Mucosa of descending colon (tissue), 3 donors: ENCODE measurements at places on chromosomes 7 and 10. TPM values are rescaled to one million over a fixed set of nuclear protein-coding genes. Genes with fewer than 3 reads are reported as not detected.

Gene CPEB3
- 8.2 TPM for total RNA-seq

GRCh38 chr7:3732395-3733005 lies 431.4 kb downstream of the SDK1 start:
- DNase-seq: no peak

DNA sequence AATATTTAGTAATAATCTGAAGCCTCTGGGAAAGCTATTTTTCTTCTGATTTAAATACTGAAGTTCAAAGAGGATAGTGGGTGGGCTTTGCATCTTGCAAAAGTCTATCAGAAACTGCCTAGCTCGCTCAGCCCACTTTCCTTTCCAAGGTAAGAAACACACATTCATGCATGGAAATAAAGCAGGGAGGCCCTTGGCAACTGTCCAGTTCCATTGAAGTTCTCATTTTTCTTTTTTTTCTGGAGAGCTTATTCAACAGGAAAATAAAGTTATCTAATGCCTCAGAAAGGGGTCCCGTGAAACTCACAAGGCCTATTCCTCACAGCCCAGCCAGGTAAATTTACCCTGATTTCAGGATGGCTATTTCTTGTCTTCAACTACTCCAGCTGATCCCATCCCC lies 654.9 kb downstream of the KCNMA1 start:
- no peak for DNase-seq

DNA sequence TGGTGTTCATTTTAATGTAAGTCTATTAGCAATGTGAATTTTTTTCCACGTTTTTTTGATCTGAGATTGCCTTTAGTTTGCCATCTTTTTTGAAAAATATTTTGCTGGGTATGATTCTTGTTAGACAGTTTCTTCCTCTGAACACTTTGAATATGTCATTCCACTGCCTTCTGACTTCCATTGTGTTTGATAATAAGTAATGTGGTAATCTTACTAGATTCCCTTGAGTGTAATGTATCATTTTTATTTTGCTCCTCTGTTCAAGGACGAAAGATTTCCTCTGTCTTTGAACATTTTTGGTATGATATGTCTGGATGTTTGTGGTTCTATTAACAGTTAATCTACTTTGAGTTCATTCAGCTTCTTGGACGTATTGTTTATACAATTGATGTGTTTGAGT lies 371.4 kb downstream of the SUGCT start:
- DNase-seq: no peak

GRCh38 chr7:67105377-67105776 lies 108.7 kb downstream of the TYW1 start:
- DNase-seq: no peak

GRCh38 chr7:116598278-116598677 lies 73.4 kb downstream of the CAV1 start:
- no peak for DNase-seq

Gene PFKFB3
- 21.7 TPM for total RNA-seq

DNA sequence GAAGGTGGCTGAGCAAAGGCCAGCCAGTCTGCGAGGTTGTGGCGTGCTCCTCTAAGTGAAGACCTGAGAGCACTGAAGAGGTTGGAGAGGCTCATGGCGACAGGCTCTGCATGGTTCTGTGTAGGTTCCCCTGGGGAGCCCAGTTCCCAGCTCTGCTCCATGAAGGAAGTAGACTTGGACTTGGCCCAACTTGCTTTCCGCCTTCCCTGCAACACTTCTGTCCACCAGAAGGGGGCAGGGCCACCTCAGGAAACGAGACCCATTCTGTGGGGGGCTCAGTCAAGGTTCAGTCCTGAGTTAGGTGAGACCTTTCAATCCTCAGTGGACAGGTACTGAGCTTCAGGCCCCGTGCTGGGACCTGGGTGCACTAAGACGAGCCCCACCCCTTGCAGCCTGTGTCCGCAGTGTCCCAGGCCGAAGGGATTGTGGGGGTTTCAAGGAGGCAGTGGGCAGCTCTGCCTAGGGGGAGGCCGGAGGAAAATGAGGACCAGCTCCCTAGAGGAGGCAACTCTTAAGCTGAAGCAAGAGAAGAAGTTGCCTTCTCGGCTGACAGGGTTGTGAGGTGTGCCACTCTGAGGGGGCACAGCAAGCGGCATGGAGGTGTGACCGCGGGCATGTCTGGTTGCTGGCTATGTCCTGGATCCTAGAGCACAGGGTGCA lies 15.0 kb upstream of the PCBD1 start:
- peak; percentile 67 for DNase-seq

Gene RBP3
- not detected for total RNA-seq

Gene ADCYAP1R1
- 0.26 TPM for total RNA-seq

DNA sequence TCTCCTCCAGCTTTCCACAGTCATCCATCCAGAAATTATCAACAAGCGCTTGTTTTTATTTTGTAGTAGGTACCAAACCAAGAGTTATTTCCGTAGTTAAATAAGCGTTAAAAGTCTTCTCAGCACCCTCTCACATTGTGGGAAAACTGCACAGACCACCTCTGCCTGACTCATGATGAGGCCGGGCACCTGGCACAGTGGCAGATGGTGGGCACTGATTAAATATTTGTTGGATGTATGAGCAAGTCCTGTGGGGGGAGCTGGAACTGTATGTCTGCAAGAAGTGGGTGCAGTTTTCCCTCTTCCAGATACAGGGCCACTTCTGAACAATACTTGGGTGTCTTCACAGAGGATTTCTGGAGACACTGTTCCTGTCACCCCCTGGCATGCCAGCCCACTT lies 5.3 kb upstream of the REPIN1 start:
- no peak for DNase-seq

DNA sequence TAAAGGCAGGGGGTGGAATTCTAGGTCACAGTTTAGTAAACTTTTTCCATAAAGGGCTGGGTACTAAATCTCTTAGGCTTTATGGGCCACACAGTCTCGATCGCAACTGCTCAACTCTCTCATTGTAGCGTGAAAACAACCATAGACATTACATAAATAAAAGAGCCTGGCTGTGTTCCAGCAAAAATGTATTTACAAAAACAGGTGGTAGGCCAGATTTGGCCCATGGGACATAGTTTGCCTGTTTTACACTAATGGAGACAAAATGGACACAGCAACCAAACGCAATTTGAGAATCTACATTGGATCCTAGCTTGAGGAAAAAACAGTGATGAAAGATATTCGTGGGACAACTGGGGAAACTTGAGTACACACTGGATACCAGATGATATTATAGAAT lies 23.2 kb upstream of the MALSU1 start:
- no peak for DNase-seq

- no peak for DNase-seq
Observed at GRCh38 chr7:4436361-4436895, 245.7 kb upstream of the FOXK1 start.

DNA sequence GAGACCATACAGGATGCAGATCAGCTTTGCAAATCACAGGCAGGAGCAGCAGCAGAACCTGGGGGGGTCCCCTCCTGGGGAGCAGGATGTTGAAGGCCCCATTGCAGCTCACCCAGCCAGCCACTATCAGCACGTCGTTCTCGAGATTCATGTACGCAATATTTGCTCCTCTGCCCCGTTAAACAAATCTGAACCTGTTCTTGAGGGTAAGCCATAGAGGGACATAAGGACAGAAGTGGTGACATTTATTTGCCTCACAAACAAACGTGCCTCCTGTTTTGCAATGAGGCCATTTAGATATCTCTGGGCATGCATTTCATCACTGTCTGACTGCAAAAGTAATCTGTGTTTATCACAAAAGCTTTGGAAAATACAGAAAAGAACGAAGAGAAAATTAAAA lies 87.3 kb upstream of the BAIAP2L1 start:
- no peak for DNase-seq

GRCh38 chr7:75711656-75712514 lies 26.9 kb downstream of the HIP1 start:
- no peak for DNase-seq

DNA sequence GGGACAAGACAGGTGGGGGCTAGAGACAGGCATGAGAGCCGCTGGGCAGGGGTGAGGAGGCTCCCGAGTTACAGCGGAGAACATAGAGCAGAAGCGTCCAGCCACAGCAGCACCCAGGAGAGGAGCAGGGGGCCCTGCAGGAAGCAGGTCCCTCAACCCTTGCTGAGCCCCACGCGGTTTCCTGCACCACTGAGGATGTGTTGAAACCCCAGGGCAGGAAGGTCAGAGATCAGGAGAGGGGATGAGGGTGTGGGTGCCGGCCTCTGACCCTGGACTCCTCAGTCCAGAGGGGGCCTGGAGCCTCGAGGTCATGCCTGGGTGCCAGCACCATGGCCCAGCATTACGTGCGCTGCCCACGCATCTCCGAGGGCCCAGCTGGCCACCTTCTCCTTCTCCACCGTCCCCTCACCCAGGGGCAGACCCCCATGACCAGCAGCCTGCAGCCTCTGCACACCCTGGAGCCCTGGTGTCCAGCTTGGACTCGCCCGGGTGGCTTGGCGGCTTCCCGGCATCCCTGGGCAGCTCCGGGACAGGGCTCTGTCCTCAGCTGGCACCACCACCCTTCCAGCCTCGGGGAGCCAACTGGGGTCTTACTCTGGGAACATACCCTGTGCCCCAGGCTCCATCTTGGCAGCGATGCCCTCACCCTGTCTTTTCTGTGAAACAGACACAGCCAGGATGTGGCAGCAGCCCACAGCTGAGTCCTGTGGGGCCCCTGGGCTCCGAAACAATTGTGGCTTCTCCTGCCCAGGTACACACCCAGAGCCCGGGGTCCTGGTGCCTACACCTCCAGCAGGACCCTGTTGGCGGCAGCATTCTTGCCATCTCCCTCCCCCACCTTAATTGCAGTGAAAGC lies 52.0 kb downstream of the STK32C start:
- DNase-seq: no peak

GRCh38 chr10:62244785-62245467 lies 23.7 kb downstream of the RTKN2 start:
- DNase-seq: no peak

GRCh38 chr7:68505721-68506120 lies 1092.6 kb upstream of the AUTS2 start:
- DNase-seq: no peak

Gene HILPDA
- 5.8 TPM for total RNA-seq

DNA sequence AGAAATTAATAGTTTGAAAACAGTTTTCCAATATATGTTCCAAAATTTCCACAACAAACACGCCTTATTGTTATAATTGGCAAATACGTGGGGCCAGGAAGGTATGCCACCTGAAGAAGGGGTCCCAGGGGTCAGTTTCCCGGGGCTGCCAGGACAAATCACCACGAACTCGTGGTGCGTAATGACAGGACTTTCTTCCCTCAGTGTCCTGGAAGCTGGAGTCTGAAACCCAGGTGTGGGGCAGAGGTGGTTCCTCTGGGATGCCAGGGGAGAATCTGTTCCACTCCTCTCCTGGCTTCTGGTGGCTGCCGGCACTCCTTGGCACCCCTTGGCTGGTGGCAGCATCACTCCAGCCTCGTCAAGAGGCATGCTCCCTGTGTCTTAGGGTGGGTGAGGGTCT lies 56.7 kb downstream of the CHST15 start:
- no peak for DNase-seq

Gene ANKRD30A
- total RNA-seq: not detected

Gene MRLN
- total RNA-seq: not detected

Gene GPR15LG
- 467 TPM for total RNA-seq

GRCh38 chr7:104328970-104329825 lies 795 bp downstream of the LHFPL3 start:
- no peak for DNase-seq
